A673 (cell line): ENCODE measurements at places on chromosomes 5 and 9.

DNA sequence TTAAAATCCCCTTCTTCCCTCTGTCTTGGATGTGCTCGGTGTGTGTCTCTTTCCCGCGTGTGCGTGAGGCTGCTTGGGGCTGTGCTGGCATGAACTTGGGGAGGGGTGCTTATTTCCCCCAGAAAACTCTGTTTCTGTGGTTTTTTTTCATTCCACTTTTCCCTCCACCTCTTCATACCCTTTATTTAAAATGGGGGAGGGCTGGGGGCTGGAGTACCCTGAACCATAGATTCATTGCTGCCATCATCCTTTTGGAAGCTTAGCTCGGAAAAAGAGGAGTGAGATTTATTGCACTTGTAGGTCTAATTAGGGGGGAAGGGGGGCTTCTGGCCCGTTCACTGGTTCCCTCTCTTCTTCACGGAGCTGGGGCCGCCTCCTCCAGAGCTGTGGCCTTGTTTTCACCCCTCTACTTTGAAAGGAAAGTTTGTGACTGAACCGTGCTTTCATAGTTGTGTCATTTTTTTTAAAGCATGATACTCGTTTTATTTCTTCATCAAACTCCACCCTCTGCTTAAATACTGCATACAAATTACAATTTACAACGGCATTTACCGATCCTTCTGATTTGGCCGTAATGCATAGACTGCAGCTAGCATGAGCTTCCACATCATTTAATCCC lies 2.9 kb downstream of the NR2F1 start:
- H3K36me3 ChIP-seq: no peaks in the 10 kb centered on the region
- H3K27ac ChIP-seq: no peak overlapping the region
- H3K4me3 ChIP-seq: peak overlapping the region; percentile 57
- H3K4me1 ChIP-seq: peaks cover 8% of the 10 kb centered on the region

DNA sequence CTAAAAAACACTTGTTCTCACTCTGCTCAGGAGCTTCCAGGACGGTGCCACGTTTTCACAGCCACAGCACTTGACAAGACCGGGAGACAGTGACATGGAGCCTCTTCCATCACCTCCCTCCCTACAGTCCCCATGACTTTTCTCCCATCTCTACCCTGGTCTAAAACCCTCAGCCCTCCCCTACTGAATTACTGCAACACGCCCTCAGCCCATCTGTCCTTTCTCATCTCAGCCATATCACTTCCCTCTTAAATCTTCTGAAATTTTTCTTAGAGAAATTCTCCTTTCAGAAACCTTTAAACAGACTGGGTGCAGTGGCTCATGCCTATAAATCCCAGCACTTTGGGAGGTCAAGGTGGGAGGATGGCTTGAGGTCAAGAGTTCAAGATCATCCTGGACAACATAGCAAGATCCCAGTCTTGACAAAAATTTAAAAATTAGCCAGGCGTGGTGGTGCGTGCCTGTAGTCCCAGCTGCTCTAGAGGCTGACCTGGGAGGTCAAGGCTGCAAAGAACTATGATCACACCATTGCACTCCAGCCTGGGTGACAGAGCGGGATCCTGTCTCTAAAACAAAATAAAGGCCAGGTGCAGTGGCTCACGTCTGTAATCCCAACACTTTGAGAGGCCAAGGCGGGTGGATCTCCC lies 125.8 kb downstream of the MYO10 start:
- no peak overlapping the region for H3K4me3 ChIP-seq
- peak overlapping the region; percentile 27 for H3K27ac ChIP-seq
- H3K4me1 ChIP-seq: peaks cover 23% of the 10 kb centered on the region
- no peak for DNase-seq

DNA sequence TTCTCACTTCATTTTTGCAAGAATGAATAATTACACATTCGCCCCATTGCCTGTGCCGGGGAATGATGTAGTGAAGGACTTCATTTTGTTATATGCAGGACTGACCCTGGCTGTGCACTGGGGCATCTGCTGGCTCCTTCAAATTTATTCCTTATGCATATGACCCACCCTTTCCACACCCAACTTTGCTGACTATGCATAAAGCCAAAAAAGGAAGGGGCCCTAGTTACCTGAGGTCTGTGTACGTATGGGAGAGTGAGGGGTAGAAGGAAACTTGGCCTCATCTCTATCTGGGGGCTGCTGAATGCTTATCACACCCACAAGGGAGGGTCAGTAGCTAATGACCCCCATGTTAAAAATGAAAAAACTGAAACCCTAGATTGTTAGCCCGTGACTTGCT lies 259.6 kb downstream of the SMARCA2 start:
- no peaks in the 10 kb centered on the region for H3K4me1 ChIP-seq
- peaks cover 7% of the 10 kb centered on the region for H3K27me3 ChIP-seq
- H3K36me3 ChIP-seq: no peaks in the 10 kb centered on the region
- H3K4me3 ChIP-seq: no peak overlapping the region

DNA sequence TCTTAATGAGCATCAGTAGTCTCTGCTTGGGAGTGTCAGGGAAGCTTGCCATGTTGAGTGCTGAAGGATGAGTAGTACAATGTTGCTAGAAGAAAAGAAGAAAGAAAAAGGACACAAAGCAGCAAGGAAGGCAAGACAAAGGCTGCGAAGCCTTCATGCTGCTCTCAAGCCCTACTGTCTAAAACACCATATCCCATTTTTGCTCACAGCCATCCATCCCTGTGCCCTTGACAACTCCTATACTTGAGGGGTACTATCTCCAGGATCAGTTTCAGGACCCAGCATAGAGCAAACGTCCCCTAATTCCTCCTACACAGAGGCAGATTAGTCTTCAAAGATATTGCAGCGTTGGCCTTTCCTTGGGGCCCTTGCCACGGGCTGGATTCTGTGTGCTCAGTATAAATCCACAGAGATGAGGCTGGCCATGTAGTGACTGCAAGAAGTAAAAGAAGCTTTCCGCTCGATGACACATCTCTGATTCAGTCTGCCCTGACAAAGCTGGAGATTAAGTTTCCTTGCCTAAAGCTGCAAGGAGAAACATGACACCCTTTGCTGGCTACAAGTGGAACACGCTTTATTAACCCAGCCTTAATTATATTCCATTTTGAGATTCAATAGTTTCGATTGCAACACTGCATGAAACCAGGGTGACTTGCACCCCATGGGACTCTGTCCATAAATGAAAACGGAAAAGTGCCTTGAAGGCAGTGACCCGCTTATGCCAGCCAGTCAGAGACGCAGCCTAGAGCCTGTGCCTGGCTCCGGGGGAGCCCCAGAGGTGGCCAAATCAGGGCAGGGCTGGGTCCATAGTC lies 304.6 kb downstream of the ACTL7B start:
- H3K4me1 ChIP-seq: peaks cover 11% of the 10 kb centered on the region
- H3K27me3 ChIP-seq: no peaks in the 10 kb centered on the region
- no peak overlapping the region for H3K27ac ChIP-seq
- no peaks in the 10 kb centered on the region for H3K36me3 ChIP-seq

DNA sequence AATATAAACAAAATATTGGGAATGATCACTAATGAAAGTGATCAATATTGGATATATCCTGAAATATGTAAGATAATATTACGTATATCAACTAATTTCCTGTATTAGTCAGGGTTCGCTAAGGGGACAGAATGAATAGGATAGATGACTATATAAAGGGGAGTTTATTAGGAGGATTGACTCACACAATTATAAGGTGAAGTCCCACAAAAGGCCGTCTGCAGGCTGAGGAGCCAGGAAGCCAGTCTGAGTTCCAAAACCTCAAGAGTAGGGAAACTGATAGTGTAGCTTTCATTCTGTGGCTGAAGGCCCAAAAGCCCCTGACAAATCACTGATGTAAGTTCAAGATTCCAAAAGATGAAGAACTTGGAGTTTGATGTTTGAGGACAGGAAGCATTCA lies 561.1 kb downstream of the PRDM9 start:
- DNase-seq: no peak
- no peak overlapping the region for H3K27ac ChIP-seq
- no peaks in the 10 kb centered on the region for H3K36me3 ChIP-seq
- H3K4me3 ChIP-seq: no peak overlapping the region

GRCh38 chr5:179317411-179318220 lies 27.6 kb downstream of the ADAMTS2 start:
- H3K27me3 ChIP-seq: no peaks in the 10 kb centered on the region
- no peak overlapping the region for H3K27ac ChIP-seq
- no peaks in the 10 kb centered on the region for H3K36me3 ChIP-seq

- H3K27ac ChIP-seq: no peak overlapping the region
- no peak overlapping the region for H3K4me3 ChIP-seq
- no peaks in the 10 kb centered on the region for H3K36me3 ChIP-seq
- DNase-seq: no peak
Measured at GRCh38 chr5:133445744-133446143, 166.6 kb downstream of the FSTL4 start.

GRCh38 chr5:78647838-78648358 lies 674 bp downstream of the LHFPL2 start:
- peaks cover 11% of the 10 kb centered on the region for H3K4me1 ChIP-seq
- no peaks in the 10 kb centered on the region for H3K27me3 ChIP-seq
- peak; percentile 67 for DNase-seq
- H3K27ac ChIP-seq: peak overlapping the region; percentile 67

GRCh38 chr5:133607451-133607850 lies 4.9 kb downstream of the FSTL4 start:
- no peak overlapping the region for H3K27ac ChIP-seq
- H3K36me3 ChIP-seq: no peaks in the 10 kb centered on the region
- peaks cover 10% of the 10 kb centered on the region for H3K4me1 ChIP-seq
- H3K4me3 ChIP-seq: no peak overlapping the region
- peaks cover 45% of the 10 kb centered on the region for H3K27me3 ChIP-seq
- DNase-seq: no peak

DNA sequence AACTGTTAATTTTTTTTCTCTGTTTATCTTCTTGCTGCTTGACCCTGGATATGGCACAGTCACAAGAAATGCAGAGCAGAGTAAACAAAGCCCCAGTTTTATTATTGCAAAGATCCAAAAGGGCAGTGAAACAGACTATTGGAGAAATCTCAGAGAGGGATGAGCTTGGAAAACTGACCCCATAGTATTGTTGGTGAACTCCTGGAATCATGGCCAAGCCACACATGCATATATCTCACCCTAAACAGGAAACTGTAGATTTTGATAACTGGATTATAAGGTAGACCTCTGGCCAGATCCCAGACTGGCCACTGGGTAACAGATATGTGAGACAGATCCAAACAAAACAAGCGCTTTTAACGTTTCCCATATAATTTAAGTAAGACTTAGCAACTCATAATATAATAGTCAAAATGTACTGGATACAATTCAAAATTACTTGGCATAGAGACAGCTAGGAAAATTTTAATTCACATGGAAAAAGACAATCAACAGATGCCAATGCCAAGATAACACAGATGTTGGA lies 263.5 kb upstream of the SEMA6A start:
- no peak overlapping the region for H3K4me3 ChIP-seq
- H3K36me3 ChIP-seq: no peaks in the 10 kb centered on the region
- no peak for DNase-seq
- no peaks in the 10 kb centered on the region for H3K27me3 ChIP-seq
- H3K27ac ChIP-seq: no peak overlapping the region

GRCh38 chr5:72410688-72411295 lies 90.6 kb downstream of the PTCD2 start:
- no peaks in the 10 kb centered on the region for H3K36me3 ChIP-seq
- no peak for DNase-seq
- H3K27ac ChIP-seq: no peak overlapping the region

DNA sequence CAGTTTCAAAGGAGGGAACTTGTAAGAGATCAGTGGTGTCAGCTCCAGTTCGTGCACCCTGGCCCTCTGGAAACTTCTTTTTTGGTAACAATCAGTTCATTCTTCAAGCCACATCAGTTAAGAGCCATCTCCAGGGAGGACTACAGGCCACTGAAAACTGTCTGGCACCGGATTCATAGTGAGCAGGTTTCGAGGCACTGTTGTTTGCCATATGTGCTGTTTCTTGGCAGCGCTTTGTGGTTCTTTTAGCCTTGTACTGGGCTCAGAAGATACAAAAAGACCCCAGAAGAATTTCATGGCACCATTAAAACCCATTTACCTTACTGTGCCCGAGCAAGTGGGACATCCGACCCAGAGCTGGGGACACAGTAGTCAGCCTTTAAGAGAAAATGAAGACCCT lies 68.5 kb downstream of the OTULIN start:
- no peak overlapping the region for H3K4me3 ChIP-seq
- H3K27me3 ChIP-seq: no peaks in the 10 kb centered on the region
- no peaks in the 10 kb centered on the region for H3K36me3 ChIP-seq
- DNase-seq: no peak

- peaks cover 12% of the 10 kb centered on the region for H3K4me1 ChIP-seq
- no peaks in the 10 kb centered on the region for H3K27me3 ChIP-seq
- H3K27ac ChIP-seq: no peak overlapping the region
- no peaks in the 10 kb centered on the region for H3K36me3 ChIP-seq
Measured at GRCh38 chr5:144189800-144190429, 19.2 kb downstream of the KCTD16 start.

DNA sequence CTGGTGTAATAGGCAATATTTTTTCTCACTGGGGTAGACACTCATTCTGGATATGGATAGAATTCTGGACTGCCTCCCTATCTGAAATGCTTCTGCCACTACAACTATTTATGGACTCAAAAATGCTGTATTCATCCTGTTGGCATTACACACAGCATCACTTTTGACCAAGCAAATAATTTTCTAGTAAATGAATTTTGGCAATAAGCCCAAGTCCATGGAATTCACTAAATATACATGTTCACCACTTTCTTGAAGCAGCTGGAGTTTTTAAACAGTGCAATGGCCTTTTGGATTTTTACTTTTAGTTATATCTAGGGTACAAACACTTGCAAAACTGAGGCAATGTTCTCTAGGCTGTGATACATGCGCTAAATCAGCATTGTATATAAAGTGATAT lies 724.9 kb upstream of the EDIL3 start:
- no peaks in the 10 kb centered on the region for H3K36me3 ChIP-seq
- no peak overlapping the region for H3K27ac ChIP-seq
- H3K4me3 ChIP-seq: no peak overlapping the region
- no peaks in the 10 kb centered on the region for H3K27me3 ChIP-seq

DNA sequence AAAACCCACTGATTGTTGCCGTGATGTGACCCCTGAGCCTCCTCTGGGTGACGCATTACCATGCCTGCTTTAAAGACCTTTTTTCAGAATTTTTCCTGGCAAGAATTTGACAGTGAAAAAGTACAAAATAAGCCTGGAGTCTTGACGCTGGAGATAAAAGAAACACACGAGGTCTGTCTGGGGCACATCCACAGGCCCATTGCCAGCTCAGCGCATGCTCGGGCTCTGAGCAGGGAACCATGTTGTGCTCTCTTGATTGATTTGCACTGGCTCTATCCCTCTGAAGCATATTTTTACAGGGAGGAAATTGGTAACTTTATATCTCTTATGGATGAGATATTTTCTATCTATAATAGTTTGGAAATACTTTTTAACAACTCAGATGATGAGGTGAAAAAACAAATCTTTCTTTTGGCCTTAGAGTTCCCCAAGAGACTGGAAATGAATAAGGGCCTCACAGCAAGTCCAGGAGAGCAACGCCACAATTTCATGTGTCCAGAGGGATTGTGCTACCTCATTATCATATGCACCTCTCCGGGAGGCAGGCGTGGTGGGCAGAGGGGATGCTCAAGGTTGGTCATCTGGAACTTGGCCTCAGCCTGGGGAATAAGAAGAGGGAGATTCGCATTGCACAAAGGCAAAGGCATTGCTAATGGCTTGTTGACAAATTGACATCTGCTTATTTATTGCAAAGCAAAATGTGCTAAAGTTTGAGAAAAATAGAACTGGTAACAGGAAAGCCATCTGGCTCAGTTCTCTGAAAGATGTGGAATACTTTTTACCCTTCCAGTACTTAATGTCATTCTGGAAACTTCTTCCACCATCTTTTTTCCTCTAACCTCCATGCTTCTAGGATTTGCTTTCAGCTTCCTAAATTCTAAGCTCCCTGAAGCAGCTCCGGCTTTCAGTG lies 183.8 kb downstream of the PJA2 start:
- no peaks in the 10 kb centered on the region for H3K27me3 ChIP-seq
- H3K27ac ChIP-seq: no peak overlapping the region
- no peaks in the 10 kb centered on the region for H3K36me3 ChIP-seq
- no peak overlapping the region for H3K4me3 ChIP-seq
- DNase-seq: no peak
